Adipocyte (in vitro differentiated cells): ENCODE measurements at places on chromosomes 2 and 18.
A peak's percentile ranks its signal among the peaks of the same experiment; 100 is the strongest.

DNA sequence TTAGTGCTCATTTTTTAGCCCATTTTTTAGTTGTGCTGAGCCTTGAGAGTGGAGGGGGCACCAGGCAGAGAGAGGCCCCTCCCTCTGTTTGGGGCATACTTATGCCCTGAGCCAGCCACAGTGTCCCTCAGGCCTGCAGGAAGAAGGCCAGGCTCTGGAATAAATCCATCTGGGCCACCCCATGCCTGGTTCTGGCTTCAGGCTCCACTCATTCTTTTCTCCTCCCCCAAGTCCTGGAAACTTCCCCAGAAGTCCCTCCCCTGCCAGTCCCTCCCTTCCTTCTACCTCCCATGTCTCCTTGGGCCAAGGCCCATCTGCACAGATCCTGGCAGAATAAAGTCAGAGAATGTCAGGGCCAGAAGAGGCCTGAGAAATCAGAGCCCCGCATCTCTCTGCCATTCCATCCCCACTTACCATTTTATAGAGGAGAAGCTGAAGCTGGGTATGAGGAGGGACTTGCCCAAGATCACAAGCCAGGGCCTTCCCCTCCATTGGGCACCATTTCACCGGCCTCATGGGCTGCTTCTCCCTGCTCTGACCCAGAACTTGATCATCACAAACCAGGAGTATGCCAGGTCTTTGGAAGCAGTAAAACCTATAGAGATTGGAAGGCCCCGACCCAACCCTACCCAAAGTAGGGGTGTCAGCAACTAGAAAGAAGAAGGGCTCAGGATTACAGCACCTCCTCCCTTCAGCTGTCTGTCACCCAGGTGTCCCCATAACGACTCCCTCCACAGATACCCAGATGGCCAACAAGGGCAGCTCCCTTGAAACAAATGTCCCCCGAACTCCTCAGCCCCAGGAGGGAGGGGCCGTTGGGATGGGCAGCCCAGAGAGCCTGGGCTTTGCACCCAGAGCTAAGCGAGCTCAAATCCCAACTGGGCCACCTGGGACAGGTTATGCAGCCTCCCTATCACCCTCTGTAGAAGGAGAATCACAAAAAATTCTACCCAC, 108.4 kb downstream of the POLR1A start:
- peak; percentile 79 for DNase-seq

DNA sequence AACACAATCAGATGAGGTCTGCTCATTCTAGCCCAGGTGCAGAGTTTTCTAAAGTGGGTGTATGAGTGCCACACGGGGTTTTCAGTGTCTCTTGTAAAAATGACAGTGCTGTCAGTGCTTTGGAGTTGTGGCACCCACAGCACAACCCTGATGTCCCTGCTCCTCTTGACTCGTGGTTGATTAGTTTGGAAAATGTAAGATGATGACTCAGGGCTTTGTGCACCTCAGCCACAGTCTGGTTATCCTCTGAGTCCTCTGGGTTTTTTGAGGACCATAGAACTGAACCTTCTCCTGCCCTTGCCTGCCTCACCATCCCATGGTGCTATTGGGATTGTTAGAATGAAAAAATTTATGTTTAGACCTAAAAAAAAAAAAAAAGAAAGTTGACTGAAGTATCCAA, 105.6 kb downstream of the MYO1B start:
- peak; percentile 44 for DNase-seq

- peak; percentile 53 for DNase-seq
Observed at GRCh38 chr2:33488178-33488690, 11.8 kb downstream of the RASGRP3 start.

DNA sequence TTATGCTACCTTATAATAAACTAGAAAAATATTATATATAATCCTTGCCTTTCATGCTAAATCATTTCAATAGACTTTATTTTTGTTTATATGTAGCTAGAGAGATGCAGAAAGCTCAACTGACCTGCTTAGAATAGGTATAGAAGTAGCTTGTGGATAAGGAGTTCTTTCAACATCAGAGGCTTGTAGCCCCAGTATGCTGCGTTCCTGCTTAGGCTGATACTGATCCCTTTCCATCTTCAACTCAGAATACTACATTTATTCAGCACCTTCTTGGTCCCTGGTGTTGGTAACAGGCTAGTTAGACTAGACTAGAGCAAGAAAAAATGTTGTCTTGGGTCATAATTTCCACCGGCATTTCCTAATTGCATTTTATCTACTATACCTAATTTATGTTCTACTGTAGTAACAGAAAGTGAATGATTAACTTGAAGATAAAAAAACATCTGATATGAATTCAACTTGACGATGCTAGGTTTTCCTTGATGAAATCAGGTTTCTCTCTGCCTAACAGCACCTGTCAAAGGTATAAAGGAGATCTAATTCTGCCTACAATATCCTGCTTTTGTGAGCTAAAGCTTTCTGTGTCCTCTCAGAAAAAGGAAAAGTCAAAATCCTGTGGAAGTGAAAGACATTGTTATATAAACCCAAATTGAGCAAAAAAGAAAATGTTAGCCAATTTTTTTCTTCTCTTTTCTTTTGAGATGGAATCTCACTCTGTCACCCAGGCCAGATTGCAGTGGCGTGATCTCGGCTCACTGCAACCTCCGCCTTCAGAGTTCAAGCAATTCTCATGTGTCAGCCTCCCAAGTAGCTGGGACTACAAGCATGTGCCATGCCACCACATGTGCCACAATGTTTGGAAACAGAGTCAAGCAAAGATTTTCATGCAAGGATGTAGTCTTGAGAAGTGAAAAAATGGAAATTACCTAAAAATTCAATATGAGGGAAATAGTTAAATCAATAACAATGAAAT, 5.8 kb downstream of the PECR start:
- no peak for DNase-seq

GRCh38 chr2:187497858-187498463, 49.9 kb upstream of the CALCRL start:
- DNase-seq: peak; percentile 73

DNA sequence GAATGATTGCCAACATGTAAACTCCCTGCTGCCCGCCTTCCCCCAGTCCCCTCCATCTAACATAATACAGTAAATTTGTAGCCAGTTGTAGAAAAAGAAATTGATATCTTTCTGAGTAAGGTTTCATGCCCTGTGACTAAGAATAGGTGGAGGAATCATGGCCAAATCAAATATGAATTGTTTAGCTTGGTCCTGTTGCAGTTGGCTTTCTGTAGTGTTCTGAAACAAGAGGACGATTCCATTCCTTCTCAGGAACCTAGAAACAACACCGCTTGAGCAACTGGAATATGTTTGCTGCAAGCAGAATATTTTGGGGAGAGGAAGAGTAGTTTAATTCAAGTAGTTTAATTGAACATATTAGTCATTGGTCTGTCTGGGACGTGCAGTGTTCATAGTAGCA, 7.0 kb upstream of the DRC1 start:
- no peak for DNase-seq

DNA sequence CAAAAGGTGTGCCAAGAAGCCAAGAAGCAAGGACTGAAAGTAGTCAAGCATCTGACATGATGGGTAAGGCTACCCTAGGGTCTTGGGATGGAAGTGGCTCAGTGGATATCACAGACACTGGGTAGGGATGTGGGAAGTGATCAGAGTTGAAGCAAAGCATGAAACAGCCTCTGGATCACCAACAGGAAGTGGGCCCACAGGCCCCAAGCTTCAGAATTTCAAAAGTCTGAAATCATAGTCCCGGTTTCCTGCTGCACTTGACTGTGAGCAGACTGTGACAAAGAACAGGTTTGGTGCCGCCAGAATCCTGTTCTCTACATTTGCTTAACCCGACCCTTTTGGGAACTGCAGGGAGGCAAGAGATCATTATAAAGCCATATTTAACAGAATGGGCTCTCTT, 57.4 kb downstream of the SP100 start:
- DNase-seq: no peak

- DNase-seq: peak; percentile 48
Observed at GRCh38 chr2:13009027-13009642, 292.4 kb downstream of the TRIB2 start.

GRCh38 chr18:78978349-78979055, 1.1 kb upstream of the SALL3 start:
- no peak for DNase-seq

GRCh38 chr2:126315828-126316227, 340.1 kb upstream of the GYPC start:
- no peak for DNase-seq

GRCh38 chr2:151269798-151270568, 8.3 kb upstream of the RBM43 start:
- DNase-seq: no peak

DNA sequence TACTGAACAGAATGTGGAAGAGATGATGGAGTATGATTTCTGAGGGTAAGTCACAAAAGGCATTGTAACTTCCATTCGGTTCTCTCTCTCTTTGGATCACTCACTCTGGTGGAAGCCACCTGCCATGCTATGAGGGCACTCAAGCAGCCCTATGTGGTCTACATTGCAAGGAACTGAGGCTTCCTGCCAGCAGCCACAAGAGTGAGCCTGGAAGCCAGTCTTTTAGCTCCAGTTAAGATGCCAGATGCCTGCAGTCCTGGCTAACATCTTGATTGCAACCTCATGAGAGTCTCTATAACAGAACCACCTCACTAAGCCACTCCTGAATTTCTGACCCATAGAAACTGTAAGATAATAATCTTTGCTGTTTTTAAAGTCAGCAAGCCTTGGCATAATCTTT, 935.7 kb downstream of the LRP1B start:
- DNase-seq: no peak

GRCh38 chr18:75086494-75087034, 122.4 kb downstream of the PTGR3 start:
- no peak for DNase-seq

DNA sequence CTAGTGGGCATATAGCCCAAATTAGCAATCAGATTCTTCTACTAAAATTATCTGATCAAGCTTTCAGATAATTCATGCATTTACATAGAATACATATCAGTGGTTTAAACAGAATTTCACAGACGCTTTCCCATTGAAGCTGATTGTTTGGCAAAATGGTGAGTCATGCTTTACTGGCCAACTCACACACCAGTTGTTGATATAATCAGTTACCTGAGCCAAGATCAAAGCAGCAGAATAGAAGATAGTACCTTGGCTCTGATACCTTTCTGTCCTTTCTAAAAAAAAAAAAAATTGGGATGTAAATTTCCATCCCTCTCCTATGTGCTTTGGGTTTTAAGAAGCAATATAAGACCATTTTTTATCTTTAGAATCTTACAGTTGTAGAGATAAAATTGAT, 178.0 kb downstream of the MCFD2 start:
- DNase-seq: no peak

GRCh38 chr18:13984080-13984479, 68.7 kb upstream of the MC2R start:
- DNase-seq: no peak

DNA sequence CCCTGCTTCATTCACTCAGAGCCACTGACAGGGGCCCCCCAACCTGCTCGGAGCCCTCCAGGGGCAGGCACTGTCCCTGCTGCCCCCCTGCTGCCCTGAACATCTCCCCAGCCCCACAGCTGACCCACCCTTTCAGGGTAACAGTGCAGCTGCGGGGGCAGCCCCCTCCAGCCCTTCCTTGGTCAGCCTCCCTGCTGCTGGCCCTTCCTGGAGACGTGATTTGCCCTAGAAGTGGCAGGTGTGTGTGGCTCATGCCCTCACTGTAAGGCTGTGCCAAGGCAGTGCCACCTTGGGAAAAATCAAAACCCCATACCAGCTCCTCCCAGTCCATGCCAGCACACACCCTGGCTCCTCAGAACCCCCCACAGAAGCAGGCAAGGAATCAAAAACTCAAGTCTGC, 184.2 kb upstream of the HDAC4 start:
- DNase-seq: no peak

- DNase-seq: peak; percentile 38
Observed at GRCh38 chr2:62787386-62787785, 81.9 kb downstream of the EHBP1 start.

DNA sequence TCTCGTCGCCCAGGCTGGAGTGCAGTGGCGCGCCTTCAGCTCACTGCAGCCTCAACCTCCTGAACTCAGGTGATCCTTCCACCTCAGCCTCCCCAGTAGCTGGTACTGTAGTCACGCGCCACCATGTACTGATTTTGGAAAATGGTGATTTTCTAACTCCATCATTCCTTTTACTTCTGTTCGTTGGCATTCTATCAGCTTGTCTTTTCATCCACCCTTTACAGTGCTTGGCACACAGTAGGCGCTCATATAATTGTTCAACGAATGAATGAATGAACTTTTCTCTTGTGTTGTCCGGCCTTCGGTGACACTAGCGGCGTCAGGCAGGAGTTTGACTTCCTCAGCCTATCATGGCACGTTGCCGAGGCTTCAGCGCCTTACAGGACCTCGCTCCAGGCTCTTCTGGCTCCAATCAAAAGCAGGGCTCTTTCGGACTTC, 373 bp upstream of the MTHFD2 start:
- no peak for DNase-seq

DNA sequence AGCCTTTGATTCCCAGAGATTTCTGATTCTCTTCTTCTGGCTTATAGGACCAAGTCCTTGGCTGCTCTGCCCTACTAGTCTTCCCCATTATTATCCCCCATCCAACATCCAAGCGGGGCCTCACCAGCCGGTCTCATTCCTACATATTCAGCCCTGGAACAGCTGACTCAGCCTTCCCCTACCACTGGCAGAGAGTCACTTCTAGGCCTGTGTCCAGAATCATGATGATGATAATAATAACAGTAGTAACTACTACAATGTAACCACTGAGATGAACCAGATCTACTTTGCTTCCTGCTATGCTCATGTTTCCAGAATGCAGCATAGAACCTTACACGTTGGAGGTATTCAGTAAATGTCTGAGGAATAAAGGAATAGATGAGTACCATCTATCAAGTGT, 295.2 kb downstream of the SRBD1 start:
- DNase-seq: peak; percentile 73

DNA sequence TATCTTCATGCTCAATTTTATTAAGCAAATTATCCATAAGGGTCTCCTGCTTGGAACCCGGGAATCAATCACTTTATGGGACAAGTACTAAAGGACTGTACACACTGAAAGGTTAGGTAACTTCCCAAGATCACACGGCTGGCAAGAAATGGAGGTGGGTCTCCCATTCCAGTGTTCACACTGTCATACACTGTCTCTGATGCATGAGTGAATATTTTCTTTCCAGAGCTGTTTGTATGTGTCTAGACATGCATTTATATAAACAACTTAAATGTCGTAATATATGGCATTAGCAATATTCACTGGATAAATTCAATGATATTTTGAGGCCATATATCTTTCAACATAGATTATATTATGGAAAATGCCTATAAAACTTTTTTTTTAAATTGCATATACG, 223.4 kb downstream of the DYM start:
- no peak for DNase-seq

GRCh38 chr2:61512768-61513398, 25.3 kb downstream of the XPO1 start:
- no peak for DNase-seq
